NCI-H774 (cell line): ENCODE measurements at places on chromosomes 2 and 18.
A peak's percentile ranks its signal among the peaks of the same experiment; 100 is the strongest.

- DNase-seq = no peak
Measured at GRCh38 chr2:239184968-239185903, 215.6 kb downstream of the HDAC4 start.

GRCh38 chr18:5195656-5196055, 1.4 kb downstream of the AKAIN1 start:
- DNase-seq = no peak

GRCh38 chr18:58496937-58497336, 132.0 kb downstream of the ALPK2 start:
- DNase-seq = no peak

GRCh38 chr2:15559379-15560139, 1.6 kb downstream of the NBAS start:
- DNase-seq = no peak

GRCh38 chr18:79506191-79507075, 110.7 kb downstream of the NFATC1 start:
- no peak for DNase-seq

GRCh38 chr2:222930862-222931261, 70.0 kb downstream of the ACSL3 start:
- no peak for DNase-seq

DNA sequence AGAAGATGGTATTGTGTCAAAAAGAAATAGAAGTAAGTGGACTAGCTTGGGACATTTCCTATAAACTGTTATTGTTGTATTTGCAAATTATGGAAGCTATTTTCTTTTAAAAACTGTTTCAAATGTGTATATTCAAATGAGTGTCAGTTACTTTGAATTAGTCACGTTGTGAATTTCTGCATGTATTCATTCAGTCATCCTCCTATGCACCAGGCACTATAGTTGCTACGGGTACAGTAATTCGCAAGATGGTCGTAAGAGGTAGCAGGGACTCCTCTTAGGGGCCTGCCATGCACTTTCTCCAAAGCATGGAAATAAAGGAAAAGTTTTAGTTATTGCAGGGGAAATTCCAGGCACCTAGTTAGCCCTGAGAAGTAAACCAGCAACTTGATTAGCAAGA, 51.3 kb downstream of the FAM161A start:
- no peak for DNase-seq

- DNase-seq = no peak
Measured at GRCh38 chr2:195532628-195533271, 124.3 kb upstream of the SLC39A10 start.

DNA sequence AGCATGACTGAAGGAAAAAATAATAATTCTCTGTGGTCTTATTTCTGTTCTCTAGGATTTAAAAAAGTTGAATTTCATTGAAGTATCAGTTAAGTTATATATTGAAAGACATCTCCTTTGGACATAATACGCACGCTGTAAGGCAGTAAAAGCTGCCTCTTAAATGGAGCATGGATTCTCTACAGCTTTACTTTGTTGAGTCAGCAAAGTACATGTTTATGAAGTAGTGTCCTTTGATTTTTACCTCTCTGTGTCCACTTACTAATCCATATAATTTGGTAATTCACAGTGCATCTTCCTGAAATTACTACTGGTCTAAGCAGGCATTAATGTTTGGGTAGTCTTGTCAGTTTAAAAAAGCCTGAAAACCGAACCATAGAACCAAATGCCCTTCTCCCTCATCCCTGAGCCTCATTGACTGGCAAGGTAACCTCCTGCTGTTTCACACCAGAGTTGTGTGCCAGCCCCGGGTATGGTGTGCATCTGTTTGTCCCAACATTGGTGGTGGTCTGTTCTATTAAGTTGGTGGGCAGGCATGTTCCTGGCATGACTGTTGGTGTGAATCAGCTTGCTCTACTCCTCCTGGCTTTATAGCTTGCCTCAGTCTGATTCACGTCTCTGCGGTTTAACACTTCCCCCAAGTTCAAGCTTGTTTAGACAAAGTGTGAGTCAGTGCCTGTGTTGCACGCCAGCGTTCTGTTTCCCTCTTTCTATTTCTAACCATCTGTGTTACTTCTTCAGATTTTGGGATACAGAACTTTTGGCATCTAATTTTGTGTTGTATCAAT, 71.0 kb upstream of the ITM2C start:
- DNase-seq = no peak

DNA sequence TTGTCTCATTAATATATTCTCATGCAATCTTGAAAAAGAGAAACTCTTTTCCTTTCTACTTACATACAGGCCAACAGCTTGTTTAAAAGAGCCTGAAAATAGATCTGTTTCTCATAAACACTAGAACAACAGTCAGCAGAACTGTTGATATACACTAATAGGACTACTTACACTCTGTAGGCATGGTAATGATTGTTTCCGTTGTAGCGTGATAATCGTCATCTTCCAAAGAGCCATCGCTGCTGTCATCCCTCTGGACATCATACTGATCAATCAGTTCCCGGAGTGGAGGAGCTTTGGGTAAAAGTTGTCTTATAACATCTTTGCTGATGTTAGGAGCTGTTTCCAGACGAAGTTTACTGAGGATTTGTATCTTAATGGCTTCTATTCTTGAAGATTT, 476 bp downstream of the MSTN start:
- DNase-seq = no peak

DNA sequence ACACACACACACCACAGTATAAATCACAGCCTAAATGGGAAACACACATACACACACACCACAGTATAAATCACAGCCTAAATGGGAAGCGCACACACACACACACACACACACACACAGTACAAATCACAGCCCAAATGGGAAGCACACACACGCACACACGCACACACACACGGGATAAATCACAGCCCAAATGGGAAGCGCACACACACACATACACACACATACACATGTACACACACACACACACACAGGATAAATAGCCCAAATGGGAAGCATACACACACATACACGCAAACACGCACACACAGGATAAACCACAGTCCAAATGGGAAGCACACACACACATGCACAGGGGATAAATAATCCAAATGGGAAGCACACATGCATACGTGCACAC, 68.1 kb downstream of the ADNP2 start:
- DNase-seq = no peak

- no peak for DNase-seq
Measured at GRCh38 chr2:217367464-217367863, 507.6 kb upstream of the TNP1 start.

- DNase-seq = no peak
Measured at GRCh38 chr2:225841314-225841713, 441.8 kb downstream of the NYAP2 start.

DNA sequence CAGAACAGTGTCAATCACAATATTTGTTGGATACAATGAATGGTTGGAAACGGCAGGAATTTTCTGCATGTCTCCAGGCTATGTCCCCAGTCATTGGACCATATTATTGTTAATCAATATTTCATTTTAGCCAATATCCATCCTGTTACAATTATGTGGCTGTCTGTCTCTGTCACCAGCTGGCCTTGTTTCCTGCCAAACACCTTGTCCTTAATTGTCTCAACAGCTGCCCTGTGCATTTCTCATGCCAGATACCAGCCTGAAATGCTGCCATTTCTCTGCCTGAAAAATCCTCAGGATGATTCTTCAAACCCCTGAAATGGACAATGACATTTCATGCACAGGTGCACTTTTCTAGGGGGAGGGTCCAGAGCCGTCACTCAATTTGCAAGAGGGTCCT, 170.6 kb downstream of the ALPK2 start:
- DNase-seq = no peak

GRCh38 chr2:94870440-94871225, 597 bp upstream of the TEKT4 start:
- DNase-seq = peak; percentile 7

GRCh38 chr2:231890896-231891513, 35.2 kb downstream of the NPPC start:
- peak; percentile 31 for DNase-seq
